ENCODE measurements at places on chromosomes 1 and 21.

- DNase-seq: no peak
Observed at GRCh38 chr21:31354122-31354521, 10.1 kb upstream of the TIAM1 start.

- no peak for DNase-seq
Observed at GRCh38 chr1:46686255-46686654, 14.6 kb downstream of the TEX38 start.

- no peak for DNase-seq
Observed at GRCh38 chr1:44828841-44829440, 14.1 kb downstream of the PTCH2 start.

DNA sequence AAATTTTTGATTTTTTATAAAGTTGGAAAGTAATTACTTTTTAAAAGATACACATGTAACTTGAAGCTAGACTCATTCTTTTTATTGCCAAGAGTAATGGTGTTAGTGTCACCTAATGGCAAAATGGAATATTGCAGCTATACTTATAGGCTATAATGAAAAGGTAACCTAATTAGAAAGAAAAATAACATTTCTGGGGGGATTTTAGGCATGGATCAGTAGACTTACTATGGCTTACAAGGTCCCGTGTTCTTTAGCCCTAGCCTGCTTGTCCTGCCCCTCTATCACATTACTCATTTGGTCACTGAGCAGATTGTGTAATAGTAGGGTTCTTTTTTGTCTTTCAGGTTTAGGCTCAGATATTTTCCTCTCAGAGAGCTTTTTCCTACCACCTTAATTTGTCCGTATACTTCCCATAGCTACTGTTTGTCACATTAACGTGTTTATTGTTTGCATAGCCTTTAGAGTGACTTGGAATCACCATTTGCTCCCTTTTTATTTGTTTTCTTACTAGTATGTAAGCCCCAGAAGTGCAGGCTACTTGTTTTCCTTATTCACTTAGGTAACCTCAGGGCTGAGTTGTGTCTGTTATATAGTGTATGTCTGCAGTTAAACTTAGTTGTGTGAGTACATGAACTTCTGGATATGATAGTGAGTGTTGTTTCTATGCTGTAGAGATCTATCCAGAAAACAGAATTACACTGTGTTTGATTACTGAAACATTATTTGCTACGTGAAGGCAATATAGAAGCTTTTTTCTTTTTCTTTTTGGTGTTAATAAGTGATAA is 58.7 kb downstream of the RABGAP1L start:
- DNase-seq: no peak

- DNase-seq: no peak
Observed at GRCh38 chr1:233439721-233440120, 112.2 kb downstream of the MAP3K21 start.

DNA sequence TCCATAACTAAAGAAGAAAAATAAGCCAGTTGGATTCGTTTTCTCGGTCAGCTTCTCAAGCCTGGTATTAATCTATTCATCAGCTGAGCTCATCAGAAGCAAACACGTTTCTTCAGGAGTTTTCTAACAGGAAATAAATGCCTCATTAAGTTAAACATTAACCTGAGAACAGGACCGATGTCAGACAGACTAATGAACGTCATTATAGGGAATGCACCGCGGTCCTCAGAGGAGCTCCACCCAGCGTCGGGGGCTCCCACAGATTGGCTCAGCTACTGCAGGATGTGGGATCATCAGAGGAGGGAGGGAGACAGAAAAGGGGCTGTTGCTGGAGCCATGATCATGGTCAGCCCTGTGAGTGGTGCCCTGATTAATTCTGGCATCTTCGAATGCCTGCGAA is 615.4 kb downstream of the PTPRU start:
- DNase-seq: no peak

DNA sequence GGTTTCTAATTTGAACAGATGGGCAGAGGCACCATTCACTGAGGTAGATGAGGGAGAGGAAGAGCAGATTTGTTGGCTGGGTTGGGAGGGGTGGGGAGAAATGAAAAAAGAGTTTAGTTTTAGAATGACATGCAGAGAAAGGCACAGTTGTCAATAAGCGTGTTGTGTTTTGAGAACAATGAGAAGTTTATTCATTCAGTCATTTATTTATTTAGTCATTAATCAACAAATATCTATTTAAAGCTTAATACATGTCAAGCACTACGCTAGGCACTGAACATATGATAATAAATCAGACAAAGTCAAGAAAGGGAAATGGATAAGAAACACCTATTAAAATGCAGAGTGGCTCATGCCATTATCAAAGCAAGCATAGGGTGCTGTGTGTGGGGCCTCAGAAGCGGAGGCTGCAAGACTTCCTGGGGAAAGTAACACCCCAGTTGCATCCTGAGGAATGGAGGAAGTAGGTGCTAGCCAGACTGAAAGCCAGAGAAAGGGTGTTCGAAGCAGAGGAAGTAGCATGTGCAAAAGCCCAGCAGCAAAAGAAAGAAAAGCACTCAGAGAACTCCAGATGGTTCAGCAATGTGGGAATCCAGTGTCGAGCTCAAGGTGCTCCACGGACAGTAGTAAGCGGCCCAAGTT is 114.1 kb downstream of the RNF220 start:
- no peak for DNase-seq

GRCh38 chr1:214303141-214303930 is 22.4 kb downstream of the SMYD2 start:
- DNase-seq: peak; percentile 10

DNA sequence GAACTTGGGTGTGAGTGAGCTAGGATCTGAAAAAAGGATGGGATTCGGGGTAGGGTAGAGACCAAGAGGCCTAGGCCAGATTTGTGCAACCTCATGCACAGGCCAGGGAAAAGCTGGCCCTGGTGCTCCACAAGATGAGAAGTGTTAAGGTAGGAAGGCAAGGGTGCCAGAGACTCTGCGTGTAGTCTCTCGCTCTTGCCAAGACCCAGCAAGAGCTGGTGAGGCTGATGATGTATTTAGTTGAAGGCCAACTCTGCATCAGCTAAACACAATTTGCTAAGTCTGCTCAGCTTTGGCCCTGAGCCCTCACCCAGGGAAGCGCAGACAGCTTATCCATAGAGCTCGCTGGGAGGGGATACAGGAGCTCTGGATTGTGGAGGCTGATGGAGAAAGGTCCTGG is 26.6 kb upstream of the SOX13 start:
- no peak for DNase-seq

- DNase-seq: no peak
Observed at GRCh38 chr1:8116894-8117264, 90.8 kb upstream of the ERRFI1 start.

GRCh38 chr1:161864577-161864976 is 98.5 kb downstream of the ATF6 start:
- DNase-seq: no peak
